Stimulated activated CD4-positive, alpha-beta T cell treated with anti-CD3 and anti-CD28 coated beads, TNF-alpha, amount 100 ng/mL, for 48 hours (primary cell): ENCODE measurements at places on chromosomes 7 and 10.

- no peak for DNase-seq
Measured at GRCh38 chr7:91685544-91685943, 195.0 kb downstream of the MTERF1 start.

DNA sequence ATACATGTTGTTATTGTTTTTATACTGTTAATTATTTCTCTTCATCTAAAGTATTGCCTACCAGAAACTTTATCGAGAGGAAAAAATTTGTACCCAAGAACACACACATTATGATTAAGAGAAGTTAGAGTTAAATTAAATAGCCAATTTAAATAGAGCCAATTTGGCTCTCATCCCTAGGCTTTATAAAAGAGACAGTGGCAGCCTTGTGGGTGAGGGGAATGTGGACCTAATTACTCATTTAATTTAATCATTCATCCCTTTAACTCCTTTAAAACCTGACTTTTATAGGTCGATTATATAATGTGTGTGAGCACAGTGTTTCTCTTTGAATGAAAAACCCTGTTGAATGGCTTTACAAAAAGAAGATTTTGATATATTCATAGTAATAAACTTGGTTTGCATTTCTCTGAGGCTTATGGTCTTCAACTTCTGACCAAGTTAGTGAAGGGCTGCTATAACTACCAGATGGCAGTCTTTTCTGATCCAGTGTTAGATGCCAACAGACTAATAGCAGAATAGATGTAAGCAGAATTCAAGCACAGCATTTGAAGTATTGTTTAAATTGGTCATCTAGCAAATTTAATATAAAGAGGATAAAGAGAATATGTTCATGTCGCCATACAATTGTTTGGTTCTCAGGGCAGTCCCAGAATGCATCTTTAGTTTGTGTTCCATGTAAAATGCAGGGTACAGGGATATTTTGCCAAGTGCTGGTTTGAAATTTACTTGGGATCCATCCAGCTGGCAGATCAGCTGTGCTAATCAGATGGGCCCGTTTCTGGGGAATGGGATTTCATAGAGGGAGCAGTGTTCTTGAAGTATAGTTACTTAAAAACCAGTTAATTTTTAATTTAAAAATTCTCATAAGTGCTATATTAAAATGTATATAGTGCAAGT, 25.3 kb downstream of the ADD3 start:
- no peak for DNase-seq

GRCh38 chr10:3904419-3904960, 119.5 kb upstream of the KLF6 start:
- no peak for DNase-seq

DNA sequence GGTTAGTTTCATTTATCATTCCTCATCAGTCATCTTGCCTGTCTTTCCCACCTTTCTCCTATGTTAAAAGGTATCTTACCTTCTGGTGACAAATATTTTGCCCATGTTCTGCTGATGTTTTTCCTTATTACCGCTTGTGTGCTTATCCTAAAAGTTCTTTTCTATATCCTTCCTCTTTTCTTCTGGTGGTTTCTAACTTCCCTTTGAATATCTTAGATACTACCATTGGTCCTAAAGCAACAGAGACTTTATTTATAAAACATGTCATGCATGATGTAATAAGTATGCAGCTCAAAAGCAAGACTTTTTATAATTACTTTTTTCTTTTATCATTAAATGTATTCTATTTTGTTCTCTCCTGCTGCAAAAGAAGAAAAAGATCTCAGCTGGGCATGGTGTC, 24.8 kb downstream of the TBC1D12 start:
- no peak for DNase-seq

DNA sequence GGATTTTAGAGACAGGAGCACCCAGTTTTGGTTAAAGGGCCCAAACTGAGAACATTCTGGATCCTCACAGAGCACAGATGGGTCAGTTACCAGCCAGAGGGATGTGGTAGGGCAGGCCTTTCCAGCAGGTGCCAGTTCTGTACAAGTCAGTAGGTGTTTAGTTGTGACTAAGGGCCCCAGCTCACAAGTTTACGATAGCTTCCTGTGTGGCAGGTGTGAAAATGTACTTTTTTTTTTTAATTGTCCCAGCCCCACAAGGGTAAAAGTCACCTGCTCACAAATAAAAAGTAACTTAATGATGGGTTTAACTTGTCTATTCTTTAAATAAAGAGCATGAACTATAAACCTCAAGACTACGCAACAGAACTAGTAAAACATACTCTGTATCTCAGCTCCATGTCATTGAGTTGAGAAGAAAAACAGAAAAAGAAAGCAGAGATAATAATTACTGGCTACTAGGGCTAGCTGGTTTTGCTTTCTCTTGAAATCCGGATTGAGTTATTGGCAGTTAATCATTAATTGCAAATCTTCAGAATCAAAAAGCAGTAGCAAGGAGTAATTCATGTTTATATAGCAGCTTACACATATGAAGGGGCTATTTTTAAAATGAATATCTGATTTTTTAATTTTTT, 15.4 kb downstream of the NFE2L3 start:
- DNase-seq = no peak

- no peak for DNase-seq
Measured at GRCh38 chr7:150453181-150453580, 2.8 kb downstream of the GIMAP8 start.

DNA sequence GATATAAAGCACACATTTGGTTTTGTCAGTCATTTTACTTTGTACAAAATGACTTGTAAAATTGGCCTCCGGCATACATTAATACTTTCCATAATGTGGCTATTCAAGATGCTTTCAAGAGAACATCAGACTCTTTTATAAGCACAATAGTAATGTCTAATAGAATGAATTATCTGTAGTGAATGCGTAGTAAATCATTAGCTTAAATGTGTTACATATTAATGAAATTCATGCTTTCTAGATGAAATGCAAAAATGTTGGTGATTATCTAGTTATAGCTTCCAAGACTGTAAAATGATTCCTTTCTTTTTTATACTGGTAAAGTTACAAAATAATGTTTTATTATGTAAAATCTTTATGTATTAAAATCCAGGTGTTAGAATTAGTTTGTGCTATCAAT, 144.0 kb downstream of the BBS9 start:
- no peak for DNase-seq

DNA sequence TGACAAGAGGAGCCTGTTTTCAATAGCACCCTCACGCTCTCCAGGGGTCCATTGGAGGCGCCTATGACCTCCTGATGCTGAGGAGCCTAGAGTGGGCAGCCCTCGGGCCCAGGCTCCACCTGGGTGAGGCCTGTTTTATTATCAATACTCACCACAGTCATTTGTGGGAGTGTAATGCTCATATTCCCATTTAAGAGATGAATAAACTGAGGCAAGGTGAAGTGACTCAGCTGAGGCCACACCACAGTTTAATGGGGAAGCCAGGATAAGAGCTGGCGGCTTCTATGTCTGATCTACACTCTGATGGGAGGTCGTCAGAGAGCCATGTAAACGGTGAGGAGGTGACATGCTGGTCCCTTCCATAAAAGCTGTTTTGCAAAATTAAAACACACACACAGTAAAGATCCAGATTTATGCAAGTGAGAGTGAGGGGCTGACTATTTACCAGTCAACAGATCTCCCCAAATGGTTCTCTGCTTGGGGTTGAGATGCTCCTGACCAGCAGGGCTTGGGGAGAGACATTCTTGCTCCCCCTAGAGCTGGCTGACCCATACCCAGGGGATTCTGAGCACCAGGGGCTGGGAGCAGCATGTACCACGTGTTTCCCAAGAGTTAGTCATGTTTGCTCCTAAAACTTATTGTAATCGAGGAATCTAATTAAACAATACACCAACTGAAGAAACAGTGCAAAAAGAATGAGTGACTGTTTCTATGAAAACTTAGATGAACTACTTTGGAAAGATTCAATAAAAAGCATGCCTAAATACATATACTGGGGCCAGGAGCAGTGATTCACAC, 81.0 kb upstream of the INSIG1 start:
- DNase-seq = no peak

- DNase-seq = no peak
Measured at GRCh38 chr10:125774581-125775191, 935 bp downstream of the MMP21 start.

DNA sequence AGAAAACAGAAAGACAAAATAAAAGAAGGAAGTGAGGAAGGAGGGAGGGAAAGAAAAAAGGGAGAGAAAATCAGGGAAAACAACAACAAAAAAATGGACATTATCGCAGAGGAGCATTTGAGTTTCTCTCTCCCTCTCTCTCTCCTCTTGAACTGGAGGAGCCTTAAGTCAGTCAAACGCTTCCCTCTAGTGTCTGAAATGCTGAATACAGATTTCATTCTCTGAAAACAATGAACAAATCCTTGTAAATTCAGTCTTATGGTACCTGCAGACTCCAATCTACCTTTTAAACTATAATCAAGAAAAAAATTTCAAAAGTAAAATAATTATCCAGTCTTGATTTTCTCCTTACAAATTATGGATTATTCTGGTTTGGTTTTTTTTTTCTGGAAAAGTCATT, 89.2 kb upstream of the PFKP start:
- no peak for DNase-seq

DNA sequence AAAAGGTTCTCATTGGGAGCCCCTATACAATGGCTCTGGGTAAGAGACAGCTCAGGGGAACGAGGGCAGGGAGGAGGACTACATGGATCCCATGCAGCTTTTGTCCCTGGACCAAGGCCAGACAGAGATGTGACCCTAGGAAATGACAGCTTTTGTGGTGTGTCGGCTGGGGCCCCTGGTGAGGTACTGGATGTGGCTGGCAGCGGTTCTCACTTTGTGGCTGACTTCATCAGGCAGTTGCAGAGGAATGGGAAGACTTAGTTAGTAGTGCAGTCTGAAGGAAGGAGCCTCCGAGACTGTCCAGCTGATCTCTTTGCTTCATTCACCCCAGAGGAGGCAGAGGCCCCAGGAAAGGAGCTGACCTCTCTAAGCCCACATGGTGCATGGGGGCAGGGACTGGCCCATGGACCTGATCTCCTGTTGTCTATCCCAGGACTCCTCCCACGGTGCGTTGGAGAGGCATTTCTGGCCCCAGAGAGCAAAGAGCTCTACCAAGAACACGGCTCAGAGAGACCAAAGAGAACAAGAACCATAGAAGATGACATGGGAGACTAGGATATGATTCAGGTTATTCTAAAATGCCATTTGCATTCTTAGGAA, 202.9 kb downstream of the RPS24 start:
- DNase-seq = no peak

GRCh38 chr10:131888186-131888604, 12.6 kb upstream of the PPP2R2D start:
- DNase-seq = no peak

DNA sequence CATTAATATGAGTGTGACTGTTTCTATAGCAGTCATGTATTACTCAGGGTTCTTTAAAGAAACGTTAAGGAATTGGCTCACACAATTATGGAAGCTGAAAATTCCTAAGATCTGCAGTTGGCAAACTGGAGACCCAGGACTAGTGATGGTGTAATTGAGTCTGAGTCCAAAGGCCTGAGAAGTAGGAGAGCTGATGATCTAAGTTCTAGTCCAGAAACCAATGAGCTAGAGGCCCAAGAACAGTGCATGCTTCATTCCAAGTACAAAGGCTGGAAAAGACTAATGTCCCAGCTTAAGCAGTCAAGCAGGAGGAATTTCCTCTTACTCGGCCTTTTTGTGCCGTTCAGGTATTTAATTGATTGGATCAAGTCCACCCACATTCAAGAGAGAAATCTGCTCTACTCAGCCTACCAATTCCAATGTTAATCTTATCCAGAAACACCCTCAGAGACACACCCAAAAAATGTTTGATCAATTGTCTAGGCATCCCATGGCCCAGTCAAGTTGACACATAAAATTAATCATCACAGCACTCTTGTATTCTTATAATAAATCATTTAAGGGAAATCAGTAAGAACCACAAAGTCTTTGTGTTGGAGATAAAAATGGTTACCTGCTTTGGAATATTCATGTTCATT, 312.1 kb downstream of the PRKG1 start:
- no peak for DNase-seq

DNA sequence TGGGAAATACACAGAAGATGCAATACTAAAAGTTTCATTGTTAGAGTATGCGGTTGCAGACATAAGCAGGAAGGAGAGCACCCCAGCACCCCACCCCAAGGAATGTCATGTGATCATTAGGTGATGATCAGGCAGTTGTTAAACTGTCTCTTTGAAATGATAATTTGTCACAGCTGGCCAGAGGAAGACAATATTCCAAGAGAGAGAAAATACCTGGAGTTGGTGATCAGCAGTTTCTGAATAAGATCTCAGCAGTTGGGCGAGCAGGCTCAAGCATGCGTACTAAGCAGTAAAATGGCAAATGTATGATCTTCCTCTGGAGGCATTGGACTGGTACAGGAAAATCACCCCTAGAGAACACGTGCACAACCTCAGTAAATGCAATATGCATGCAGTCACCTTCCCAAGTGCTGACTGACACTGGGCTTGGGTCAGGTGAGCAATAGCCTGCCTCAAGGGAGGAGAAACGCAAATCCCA, 250.1 kb upstream of the MBL2 start:
- DNase-seq = no peak

GRCh38 chr10:101812606-101813005, 5.6 kb downstream of the OGA start:
- DNase-seq = no peak

DNA sequence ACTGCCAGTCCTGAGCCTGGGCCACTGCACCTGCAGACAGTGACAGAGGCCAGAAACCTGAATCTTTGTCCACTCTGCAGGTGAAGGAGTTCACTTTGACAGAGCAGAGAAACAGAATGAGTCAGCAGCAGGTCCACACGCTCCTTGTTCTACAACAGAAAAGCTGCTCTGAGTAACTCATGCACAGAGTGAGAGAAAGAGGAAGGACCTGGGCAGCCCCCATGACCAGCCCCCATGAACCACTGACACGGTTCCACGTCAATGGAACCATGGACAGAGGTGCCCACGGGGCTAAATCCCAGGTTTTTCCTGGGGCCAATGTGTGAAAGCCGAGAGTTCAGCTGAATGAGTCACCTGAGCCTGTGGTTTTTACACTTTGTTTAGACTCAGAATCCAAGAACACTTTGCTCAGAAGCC, 40.8 kb upstream of the CTBP2 start:
- no peak for DNase-seq

DNA sequence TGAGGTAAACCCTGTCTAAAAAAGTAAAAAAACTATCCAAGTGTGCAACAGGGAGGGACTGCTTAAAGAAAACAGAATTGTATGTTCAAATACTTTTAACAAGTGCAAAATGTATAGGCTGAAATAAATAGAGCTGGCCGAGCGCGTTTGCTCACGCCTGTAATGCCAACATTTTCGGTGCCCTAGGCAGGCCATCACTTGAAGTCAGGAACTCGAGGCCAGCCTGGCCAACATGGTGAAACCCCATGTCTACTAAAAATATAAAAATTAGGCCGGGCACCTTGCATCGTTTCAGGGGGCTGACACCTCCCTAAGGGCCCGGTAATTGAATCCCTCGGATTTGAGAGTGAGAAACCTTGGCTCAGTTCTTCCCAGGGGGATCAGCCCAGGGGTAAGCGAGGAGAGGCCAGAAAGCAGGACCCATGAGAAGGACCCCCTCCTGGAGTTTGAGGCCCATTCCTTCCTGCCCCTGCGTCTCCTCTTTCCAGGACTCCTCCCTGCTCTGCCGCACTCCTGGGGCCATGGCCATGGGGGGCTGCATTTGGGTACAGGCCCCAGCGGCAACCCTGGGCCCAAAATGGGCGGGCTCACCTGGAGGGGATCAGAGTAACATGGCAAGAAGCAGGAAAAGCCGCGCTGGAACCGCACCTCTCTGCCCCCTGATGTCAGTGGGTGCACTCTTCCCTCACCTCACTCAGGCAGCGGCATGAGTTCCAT, 75.5 kb upstream of the TMEM248 start:
- no peak for DNase-seq
